Heart right ventricle (tissue), 16 donors: ENCODE measurements at places on chromosomes 5 and 9.
A peak's percentile ranks its signal among the peaks of the same experiment; 100 is the strongest.

DNA sequence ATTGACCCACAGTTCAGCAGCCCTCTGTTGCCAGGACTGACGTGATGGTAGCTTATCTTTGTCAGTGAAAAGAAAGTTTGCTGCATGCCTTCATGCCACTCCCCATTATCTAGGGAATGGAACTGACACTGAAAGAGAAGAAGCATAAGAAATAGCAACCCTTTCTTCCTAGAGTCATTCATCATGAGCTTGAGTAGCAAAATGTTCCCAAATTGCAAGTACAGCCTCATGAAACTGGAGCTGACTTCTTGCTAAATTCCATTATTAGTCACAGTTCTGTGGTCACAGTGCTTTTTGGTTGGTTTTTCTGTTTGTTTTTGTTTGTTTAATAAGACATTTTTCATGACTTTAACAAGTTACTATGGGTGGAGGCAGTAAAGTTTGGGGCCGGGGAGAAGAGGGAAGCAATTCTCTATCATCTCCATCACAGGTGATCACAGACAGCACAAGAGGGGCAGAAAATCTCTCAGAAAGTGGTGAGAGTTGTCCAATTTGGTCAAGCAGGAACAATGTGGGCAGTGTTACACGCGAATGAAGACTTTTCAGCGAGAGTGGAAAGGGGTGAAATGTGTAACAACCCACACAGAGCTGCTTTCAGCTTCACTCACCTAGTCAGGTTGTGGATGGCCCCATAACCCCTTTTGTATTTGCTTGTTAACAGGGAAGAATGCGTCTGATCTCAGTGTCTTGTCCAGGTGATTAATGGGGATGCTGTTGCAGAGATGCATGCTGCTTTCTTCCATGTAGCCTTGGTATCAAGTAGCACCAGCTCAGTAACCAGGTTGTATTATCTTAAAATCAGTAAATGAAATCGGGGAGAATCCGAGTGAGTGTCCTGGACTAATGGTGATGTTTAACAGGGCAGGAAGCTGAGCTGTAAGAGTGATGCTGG, 440.4 kb downstream of the DMRT2 start:
- no peak for DNase-seq

DNA sequence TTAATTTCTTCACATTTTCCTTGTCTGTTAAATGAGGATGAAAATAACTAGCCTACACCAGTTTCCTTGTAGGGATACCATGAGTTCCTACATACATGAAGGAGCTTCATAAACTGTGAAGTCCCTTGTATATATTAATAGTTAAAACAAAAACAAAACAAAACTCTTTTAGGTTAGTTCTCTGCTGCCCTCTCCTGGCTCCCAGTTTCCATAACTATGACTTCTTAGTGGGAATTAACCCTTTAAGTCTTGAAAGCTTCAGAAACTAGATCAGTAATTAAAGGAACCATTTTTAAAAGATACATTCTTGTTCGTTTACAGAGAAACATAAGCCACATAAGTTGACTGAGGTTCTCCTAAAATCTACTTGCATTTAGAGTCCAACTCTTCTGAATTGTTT, 500.0 kb upstream of the C9orf72 start:
- DNase-seq = peak; percentile 14

GRCh38 chr5:79256563-79256962, 20.6 kb downstream of the JMY start:
- DNase-seq = no peak

GRCh38 chr9:133253268-133253667, 21.7 kb downstream of the ABO start:
- no peak for DNase-seq

- peak; percentile 84 for DNase-seq
Observed at GRCh38 chr9:134455934-134456755, 129.9 kb downstream of the RXRA start.

DNA sequence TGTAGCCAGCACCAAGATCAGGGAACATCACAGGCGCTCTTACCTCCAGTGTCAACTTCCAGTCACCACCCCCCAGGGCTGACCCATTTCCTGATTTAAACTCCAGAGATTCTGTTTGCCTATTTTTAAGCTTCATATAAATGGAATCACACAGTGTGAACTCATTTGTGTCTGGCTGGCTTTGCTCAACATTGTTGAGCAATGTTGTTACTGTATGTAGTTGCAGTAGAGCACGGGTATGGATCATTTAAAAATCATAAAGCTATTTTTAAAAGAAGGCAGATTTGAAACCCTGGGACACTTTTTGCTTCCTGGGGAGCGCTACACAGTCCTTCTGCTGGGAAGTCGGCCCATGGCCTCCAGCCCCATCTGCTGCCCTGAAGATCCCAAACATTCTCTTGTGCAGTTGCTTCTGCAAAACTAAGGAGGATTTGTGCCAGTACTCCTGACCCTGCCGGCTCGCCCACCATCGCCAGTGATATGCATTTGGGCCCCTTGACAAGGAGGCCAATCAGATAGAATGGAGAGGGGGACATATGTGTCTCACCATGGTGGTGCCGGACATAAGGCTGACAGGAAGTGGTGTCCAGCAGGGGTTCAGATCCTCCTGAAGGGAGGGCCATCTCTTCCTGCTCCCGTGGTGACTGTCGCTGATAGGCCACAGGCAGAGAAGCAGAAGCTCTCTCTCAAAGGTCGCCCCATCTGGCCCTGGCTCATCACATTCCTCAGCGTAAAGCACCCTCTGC, 13.3 kb downstream of the DCANP1 start:
- no peak for DNase-seq

GRCh38 chr5:153960269-153961215, 78.2 kb downstream of the FAM114A2 start:
- DNase-seq = no peak

- no peak for DNase-seq
Observed at GRCh38 chr9:23464275-23464674, 361.8 kb downstream of the ELAVL2 start.

- no peak for DNase-seq
Observed at GRCh38 chr5:176899946-176900779, 1.0 kb upstream of the HK3 start.

GRCh38 chr5:177967221-177967887, 28.7 kb downstream of the PROP1 start:
- no peak for DNase-seq

DNA sequence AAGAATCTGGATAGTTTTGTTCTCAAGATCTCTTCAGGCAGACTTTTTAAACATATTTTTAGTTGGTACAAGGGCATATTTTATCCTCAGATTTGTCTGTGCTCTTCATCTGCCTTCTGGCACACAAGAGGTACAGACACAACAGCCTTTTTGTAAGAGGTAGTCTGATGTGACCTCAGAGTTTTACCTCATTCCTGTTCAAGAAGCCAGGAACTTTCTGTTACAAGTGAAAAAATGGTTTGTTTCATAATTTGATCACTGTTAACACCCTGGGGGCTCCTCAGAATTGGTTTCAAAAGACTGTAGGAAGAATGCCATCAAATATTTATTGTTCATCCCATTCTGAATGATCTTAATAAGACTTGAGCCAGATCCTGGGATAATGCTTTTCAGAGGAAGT, 136.7 kb downstream of the PRKACG start:
- no peak for DNase-seq

- DNase-seq = no peak
Observed at GRCh38 chr5:87254035-87254434, 13.6 kb upstream of the RASA1 start.

DNA sequence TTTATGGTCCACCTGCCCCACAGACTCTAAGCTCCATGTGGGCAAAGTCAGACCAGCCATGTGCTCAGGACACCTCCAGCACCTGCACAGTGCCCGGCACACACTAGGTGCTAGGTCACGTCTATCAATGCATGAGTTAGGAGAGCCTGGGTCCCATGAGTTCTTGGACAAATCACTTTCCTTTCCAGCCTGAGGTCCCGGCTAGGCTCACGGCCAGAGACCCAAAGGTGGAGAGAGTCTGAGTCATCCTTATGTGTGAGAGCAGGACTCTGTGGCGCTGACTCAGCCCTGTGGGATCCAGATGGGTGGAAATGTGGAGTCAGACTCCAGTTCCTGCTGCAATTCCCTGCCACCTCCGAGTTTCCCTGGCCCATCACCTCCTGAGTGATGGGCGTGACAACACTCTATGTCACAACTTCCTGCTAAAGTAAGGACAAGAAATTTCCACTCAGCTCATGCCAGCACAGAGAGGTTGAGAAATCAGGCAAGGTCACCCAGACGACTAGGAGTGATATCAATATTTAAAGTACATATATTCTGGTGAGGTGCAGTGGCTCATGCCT, 2.5 kb upstream of the ST6GALNAC4 start:
- DNase-seq = peak; percentile 77

DNA sequence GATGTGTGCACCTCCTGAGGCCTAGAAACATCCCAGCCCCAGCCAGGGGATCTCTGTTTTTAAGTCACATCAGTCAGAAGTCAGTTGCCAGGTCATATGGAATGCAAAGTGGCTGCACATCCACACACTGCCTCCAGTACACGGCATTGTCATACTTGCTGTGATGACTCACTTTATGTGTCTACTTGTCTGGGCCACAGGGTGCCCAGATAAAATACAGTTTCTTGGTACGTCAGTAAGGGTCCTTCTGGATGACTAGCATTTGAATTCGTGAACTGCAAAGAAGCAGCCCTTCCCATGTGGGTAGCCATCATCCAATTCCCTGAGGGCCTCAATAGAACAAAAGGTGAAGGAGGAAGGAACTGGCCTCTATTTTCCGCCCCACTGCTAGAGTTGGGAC, 27.7 kb downstream of the AUH start:
- no peak for DNase-seq

DNA sequence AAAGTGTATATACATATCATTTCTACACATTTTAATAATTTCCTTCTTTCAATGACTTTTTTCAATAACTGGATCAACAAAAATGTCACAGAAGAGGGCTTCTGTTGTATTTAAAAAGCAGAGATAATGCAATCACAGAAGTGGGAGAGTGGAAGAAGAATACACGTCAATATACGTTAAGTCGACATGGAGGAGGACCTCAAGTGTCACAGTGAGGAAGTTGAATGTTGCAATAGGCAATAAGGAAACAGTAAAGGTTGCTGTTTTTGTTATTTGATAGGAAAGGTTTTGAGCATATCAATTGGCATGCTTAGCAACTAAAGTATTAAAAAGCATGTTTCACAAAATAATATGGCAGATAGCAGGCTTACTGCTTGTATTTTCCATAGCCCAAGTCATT, 184.0 kb upstream of the NR4A3 start:
- no peak for DNase-seq

DNA sequence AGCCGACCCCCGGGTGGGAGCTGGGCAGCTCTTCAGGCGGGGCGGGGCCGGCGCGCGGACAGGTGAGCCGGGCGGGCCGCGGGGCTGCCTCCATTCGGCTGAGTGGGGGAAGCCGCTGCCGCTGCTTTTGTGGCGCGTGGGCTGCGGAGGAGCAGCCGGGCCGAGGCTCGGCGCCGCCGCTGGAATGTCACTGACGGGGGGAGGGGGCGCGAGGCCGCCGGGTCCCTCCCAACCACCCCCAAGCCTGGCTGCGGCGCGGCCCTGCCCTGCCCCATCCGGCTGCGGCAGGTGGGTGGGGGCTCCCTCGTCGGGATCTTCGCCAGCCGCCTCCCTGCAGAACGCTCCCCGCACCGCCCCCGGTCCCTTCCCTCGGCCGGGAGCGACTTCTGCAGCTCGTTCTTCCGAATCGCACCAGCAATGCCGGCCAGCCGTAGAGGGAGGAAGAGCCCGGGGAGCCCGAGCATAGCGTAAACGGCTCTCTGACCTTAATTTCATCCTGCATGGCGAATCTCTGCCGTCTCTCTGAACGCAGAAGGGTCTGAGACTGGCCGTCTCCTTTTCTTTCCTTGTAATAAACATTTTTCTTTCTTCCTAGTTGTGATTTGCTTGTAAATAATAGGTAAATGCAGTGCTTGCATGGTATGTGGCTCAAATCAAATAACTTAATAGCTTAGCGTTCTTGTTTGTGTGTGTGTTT, 505 bp downstream of the SPTAN1 start:
- DNase-seq = peak; percentile 70

GRCh38 chr9:91428436-91428835, 4.8 kb upstream of the NFIL3 start:
- DNase-seq = no peak

DNA sequence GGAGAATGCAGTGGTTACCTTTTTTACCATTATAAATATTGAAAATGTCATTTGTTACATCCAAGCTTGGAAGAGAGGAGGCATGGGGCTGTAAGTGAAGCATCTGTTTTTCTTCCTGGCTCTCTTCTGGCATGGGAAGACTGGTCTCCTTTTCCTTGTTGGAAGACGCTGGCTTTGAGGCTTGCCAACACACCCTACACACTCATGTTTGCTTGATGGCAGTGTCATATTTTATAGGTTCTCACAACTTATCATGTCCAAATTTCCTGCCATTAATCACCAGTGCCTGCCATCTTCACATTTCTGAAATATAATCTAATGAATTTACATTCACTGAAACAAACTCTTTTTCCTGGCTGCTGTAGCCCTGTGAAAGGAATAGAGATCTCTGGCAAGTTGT, 252.9 kb downstream of the MAN2A1 start:
- no peak for DNase-seq

DNA sequence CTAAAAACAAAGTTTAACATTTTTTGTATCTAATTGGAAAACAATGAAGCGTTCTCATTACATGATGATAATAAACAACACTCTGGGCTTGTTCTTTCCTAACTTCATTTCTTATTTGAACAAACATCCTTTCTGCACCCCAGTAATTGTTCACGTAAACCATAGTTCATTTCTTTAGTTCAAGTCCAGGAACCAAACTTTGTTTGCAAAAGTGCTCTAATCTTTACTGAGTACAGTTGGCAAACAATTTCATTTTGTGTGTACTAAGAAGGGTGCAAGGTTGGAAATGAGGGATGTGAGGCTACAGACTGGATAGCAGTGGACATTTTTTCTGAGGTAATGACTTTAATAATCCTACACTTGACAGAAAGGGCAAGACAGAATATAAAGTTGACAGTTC, 113.5 kb downstream of the NREP start:
- DNase-seq = no peak

DNA sequence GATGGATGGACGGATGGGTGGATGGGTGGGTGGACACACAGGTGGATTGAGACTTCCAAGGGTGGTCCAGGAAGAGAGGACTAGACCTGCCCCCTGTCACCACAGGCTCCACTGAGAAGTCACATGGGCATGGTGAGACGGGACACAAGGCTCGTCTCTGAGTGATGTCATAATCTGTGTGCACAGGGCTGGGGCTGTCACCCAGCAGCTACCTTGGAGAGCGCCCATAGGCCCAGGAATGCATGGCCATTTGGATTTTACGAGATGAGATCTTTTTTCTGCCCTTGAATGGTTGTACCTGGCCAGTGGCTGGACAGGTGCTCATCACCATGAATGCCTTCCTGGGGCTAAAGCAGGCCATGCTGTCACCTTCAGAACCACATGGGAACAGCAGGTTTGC, 3.1 kb downstream of the OLFM1 start:
- DNase-seq = no peak

GRCh38 chr5:78755822-78756429, 107.4 kb upstream of the LHFPL2 start:
- no peak for DNase-seq

- peak; percentile 43 for DNase-seq
Observed at GRCh38 chr5:123450640-123451039, 27.4 kb upstream of the CEP120 start.

- DNase-seq = no peak
Observed at GRCh38 chr5:109838157-109838556, 148.4 kb downstream of the MAN2A1 start.

- no peak for DNase-seq
Observed at GRCh38 chr5:147487031-147487750, 22.7 kb downstream of the DPYSL3 start.

GRCh38 chr5:59798862-59799667, 94.5 kb downstream of the PDE4D start:
- DNase-seq = no peak
